ENCODE measurements at places on chromosomes 6 and 20.
A peak's percentile ranks its signal among the peaks of the same experiment; 100 is the strongest.

GRCh38 chr20:38805958-38806854 lies 709 bp downstream of the PPP1R16B start:
- DNase-seq, result peak; percentile 58

GRCh38 chr20:45087097-45087790 lies 13.7 kb downstream of the KCNS1 start:
- DNase-seq, result no peak

GRCh38 chr6:118894425-118895260 lies 691 bp downstream of the ASF1A start:
- peak; percentile 80 for DNase-seq

GRCh38 chr6:149359440-149359839 lies 40.6 kb upstream of the SUMO4 start:
- no peak for DNase-seq

GRCh38 chr20:4006640-4007039 lies 8.7 kb downstream of the RNF24 start:
- DNase-seq, result no peak

DNA sequence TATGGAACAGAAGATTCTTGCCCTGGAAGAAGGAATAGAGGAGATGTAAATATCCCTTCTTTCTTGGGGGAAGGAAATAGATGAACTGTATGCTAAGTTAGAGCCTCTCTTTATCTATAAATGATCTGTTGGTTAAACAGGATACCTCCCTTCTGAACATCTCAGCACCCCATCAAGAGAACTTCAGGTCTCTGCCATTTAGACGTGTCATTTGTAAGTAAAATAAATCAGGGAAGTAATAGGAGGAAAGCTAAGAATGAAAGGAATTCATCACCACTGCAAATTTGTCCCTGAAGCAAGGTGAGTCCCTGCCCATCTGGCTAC lies 42.5 kb upstream of the TNFAIP3 start:
- no peak for DNase-seq

Data from naive thymus-derived CD8-positive, alpha-beta T cell (primary cell).